Sciatic nerve (tissue), 2 donors: ENCODE measurements at places on chromosomes 4 and X.
A peak's percentile ranks its signal among the peaks of the same experiment; 100 is the strongest.

DNA sequence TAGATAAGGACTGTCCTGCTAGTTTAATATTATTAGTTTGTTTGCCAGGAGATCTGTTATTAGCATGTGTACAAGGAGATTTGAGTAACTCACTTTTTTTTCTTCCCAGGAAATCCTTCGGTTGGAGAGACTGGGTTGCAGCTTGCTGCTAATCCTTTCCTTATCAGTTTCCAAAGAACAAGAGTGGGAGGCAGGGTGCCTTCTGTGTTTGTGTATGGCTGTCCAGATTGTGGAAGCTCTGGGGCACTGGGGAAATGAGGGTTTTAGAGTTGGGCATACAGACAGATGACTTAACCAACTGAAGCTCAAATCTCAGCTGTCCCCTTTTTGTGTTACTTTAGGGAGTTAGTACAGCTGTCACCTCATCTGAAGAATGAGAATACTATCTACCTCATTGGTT lies 12.6 kb upstream of the SUPT20HL1 start:
- no peak for DNase-seq

GRCh38 chrX:48071064-48071985 lies at the start of gene ZNF630:
Gene ZNF630 (minus strand): TSS chrX:48071640. CDS start chrX:48066886, 4,754 bp downstream.
- DNase-seq, result peak; percentile 77

DNA sequence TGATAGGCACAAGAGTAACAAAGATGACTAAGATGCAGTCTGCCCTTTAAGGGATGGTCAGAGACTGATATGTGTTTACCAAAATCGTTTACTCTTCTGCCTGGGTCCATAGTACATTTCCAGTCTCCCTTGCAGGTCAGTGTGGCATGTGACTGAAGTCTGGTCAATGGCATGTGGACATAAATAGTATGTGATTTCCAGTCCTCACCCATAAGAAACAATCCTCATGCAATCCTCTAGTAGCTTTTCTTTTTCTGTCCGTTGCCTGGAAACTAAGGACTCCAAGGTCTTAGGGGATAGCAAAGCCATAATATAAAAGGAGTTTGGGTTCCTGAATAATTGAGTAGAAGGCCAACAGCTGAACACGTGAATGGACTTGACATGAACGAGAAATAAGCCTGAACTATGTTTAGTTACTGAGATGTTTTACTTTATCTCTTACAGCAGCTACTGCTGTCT lies 1.1 kb downstream of the SLC9B2 start:
- DNase-seq, result no peak

- no peak for DNase-seq
These were observed 26.4 kb downstream of the HMGB2 start for GRCh38 chr4:173307778-173308177.

DNA sequence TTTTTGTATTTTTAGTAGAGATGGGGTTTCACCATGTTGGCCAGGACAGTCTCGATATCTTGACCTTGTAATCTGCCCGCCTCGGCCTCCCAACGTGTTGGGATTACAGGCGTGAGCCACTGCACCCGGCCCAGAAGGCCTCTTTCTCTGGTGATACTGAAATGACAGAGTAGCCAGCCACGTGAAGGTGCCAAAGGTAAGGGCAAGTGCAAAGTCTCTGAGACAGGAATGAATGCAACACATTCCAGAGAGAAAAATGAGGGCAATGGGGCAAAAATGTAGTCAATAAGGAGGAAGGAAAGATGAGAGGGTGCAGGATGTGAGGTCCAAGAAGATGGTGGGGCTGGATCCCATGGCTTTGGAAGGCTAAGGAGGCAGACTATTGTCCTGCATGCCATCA lies 176.0 kb downstream of the NR3C2 start:
- no peak for DNase-seq

- no peak for DNase-seq
These were observed 66.0 kb downstream of the PGRMC2 start for GRCh38 chr4:128221586-128221985.

- DNase-seq, result peak; percentile 65
These were observed 35.3 kb upstream of the VSIG4 start for GRCh38 chrX:66074920-66075879.

DNA sequence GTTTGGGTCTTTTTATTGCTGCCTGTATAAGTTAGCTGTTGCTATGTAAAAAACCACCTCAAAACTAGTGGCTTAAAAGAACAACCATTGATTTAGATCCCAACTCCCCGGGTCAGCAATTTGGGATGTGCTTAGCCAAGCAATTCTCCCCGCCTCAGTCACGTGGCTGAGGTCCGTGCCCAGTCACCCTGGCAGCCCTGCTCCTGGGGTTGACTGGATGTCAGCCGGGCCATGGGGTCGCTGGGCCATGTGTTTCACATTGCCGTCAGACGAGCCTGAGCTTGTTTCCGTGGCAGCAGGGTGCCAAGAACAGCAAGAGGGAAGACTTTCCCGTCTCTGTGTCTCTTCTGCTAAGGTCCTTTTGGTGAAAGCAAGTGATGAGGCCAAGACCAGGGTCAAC lies 345.7 kb upstream of the FAT1 start:
- DNase-seq, result peak; percentile 76

- no peak for DNase-seq
These were observed 210.1 kb upstream of the MAB21L2 start for GRCh38 chr4:150371869-150372268.

- DNase-seq, result no peak
These were observed 13.2 kb upstream of the MAN2B2 start for GRCh38 chr4:6561706-6562371.

- DNase-seq, result no peak
These were observed 2.3 kb downstream of the NOX1 start for GRCh38 chrX:100871594-100872560.

GRCh38 chr4:101103381-101104142 lies 243.8 kb downstream of the PPP3CA start:
- no peak for DNase-seq

DNA sequence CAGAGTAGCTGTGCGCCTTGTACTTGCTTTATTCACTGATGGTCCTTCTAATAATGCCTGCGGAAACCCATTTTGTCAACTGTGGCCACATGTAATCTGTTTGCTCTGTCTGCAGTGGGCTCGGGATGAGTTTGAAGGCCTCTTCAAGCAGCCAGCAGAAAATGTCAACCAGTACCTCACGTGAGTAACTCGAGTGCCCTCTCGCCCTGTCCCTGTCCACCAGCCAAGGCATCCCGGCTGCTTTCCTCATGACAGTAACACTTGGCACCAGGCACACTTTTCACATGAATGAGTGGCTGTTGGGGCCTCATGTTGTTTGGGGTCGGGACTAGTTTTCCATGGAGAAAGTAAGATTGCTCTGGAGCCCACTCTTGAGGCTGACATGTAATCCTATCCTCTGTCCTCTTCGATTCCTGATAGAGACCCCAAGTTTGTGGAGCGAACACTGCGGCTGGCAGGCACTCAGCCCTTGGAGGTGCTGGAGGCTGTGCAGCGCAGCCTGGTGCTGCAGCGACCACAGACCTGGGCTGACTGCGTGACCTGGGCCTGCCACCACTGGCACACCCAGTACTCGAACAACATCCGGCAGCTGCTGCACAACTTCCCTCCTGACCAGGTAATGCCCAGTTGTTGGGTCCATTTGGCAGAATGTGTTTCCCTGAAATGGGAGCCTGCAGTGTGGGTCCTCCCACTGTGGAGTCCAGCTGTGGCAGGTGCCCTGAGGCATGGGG lies 8.8 kb upstream of the CDK16 start:
- no peak for DNase-seq

GRCh38 chr4:86452924-86453531 lies 93.2 kb upstream of the MAPK10 start:
- peak; percentile 62 for DNase-seq
